ENCODE measurements at places on chromosomes 2 and 18.

DNA sequence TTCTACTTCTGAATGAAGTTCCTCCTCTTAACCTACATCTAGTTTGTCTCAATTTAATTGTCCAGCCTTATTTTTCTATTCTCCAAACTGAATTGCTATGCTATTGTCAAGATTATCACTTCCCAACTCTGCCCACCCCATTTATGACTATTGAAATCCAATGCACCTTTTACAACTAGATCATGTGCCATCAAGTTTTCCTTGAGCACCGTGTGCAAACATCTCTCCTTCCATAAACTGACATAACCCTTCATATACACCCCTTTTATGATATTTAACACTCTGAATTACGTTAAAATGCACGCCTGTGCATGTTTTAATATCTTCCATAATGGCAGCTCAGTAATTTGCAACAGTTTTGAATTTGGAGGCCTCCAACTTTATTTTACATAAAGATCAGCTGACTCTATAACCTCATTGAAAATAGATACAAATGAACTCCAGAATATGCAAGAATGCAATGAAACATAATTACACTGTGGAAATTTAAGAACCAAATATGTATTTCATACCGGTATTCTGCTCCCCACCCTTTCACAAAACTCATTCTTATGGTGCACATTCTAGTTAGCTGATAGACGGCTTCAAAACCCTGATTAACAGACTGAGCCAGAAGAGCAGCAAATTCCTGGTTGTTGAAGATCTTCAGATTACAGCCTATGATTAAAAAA, 85.5 kb downstream of the SMAD2 start:
- no peak for DNase-seq

GRCh38 chr2:222013889-222014288, 284.9 kb downstream of the PAX3 start:
- no peak for DNase-seq

GRCh38 chr2:8918412-8918811, 81.0 kb upstream of the KIDINS220 start:
- DNase-seq = no peak

- no peak for DNase-seq
Observed at GRCh38 chr2:88060907-88061275, 5.3 kb upstream of the KRCC1 start.

DNA sequence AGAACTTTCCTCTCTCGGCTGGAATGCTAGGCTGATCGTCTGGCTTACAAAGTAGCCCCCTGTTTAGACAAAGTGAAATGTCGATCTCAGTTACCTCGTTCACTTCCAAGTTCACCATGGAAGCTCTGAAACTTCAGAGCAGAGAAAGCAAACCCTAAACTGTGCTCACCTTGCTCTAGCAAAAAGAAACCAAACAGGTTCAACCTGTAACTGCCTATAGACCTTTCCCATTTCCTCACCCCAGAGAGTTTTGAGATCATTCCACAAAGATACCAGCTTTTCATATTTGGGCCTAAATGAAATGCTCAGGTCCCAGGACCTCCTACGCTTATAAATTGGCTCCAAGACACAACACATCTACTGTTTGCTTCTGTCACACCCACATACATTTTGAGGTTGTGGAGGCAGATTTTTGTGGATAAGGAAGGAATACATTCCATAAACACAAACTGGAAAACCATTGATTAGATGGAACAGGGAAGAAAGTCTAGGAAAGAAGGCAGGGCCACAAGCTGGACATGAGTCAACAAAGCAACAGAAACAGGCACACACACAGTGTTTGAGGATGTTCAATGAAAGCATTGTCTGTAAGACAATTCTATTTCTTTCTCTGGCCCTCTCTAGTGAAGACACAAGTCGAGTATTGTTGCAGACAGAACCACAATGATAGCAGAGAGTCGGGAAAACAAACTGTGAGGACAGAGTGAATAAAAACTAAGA, 52.8 kb upstream of the TGIF1 start:
- DNase-seq = no peak

GRCh38 chr2:159497256-159497655, 119.1 kb downstream of the BAZ2B start:
- peak; percentile 35 for DNase-seq

DNA sequence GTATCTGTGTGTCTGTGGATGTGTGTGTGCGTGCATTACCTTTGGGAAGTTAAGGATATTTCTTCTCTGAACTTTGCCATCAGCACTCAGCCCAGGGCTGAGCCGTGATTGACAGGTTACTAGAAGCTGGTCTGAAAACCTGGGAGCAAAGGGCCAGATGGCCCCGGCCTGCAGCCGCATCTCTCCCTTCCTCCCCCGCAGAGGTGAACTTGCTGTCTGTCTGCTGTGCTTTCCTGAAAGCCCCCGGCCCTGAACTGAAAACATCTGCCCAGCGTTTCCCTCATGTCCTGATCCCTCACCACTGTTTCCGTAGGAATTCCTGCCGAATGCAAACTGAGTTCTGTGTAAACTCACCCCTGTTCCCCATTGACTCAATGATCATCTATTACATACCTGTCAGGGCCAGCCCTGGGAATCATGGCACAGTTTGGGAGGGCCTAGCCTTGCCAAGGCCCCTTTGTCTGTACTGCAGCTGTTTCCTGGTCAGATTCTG, 45.8 kb downstream of the MYCN start:
- DNase-seq = no peak

GRCh38 chr2:147001061-147001460, 843.8 kb upstream of the ACVR2A start:
- no peak for DNase-seq

DNA sequence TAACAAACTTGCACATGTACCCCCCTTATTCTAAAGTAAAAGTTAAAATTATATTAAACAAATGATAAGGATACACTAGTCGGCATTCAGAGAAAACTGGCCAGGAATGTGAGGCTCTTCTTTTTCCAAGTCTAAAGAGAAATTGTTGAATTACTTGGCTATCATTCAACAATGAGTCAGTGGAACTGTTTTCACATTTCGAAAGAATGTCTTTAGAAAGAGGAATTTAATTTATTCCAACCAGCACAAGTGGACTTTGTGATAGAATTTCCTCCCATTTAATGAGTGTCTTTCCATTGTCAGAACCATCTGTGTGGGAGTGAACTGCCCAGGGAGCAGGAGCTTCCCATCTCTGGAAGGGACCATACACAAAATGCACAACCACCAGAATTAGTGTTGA, 792.2 kb downstream of the EPHA4 start:
- DNase-seq = no peak

- DNase-seq = no peak
Observed at GRCh38 chr2:38552259-38552658, 50.5 kb downstream of the HNRNPLL start.

GRCh38 chr2:151085181-151085611, 176.5 kb downstream of the RBM43 start:
- DNase-seq = no peak

DNA sequence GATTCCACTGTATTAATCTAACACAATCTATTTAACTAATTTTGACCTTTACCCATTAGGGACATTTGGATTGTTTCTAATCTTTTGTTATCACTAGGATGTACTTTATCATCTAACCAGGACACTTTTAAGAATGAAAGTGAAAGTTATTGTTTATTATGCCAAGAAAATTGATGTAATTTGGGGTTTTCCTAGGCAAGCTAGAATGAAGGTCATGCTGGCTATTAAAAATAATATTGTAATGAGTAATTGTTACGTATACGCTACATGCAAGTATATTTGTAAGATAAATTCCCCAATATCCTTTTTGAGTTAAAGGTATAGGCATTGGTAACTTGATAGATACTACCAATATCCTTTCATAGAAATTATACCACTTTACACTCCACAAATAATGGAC, 74.6 kb downstream of the COL5A2 start:
- DNase-seq = no peak

DNA sequence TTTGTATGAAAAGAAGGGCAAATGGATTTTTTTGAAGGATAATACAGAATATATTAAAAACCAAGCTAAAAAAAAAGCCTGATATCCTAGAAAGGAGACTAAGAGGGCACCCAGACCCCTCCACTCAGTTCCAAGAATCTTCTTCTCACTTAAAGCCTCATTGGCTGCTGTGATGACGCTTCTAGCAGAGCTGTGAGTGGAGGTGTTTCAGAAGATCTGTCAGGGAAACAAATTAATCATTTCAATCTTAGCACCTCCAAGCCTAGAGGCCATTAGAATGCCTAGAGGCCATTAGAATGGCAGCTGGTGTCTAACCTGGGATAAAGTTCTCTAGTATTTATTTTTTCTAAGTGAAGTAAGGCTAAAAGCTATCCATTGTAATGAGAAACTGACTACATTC, 164.2 kb upstream of the TMEM200C start:
- DNase-seq = no peak

GRCh38 chr2:101710471-101711318, 13.2 kb downstream of the MAP4K4 start:
- no peak for DNase-seq

- DNase-seq = no peak
Observed at GRCh38 chr2:10135296-10136089, 13.0 kb downstream of the RRM2 start.

DNA sequence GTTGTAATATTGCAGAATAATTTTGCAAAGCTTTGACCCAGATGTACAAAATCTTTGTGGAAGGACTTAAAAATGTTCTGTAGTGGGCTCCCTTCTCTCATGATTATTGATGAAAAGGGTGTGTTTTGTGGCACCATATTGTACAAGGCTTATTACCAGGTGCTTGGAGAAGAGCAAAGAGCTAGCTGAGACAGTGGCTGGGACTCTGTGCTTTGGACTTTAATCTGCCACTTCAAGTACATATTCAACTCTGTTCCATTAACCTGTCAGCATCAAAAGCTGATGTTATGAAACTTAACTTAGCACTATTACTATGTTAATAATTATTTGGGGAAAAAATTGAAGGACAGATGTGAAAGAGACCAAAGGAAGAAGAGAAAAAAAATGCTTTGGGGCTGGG, 31.0 kb downstream of the CCDC195 start:
- DNase-seq = no peak

GRCh38 chr2:128599700-128600099, 281.0 kb upstream of the HS6ST1 start:
- no peak for DNase-seq

DNA sequence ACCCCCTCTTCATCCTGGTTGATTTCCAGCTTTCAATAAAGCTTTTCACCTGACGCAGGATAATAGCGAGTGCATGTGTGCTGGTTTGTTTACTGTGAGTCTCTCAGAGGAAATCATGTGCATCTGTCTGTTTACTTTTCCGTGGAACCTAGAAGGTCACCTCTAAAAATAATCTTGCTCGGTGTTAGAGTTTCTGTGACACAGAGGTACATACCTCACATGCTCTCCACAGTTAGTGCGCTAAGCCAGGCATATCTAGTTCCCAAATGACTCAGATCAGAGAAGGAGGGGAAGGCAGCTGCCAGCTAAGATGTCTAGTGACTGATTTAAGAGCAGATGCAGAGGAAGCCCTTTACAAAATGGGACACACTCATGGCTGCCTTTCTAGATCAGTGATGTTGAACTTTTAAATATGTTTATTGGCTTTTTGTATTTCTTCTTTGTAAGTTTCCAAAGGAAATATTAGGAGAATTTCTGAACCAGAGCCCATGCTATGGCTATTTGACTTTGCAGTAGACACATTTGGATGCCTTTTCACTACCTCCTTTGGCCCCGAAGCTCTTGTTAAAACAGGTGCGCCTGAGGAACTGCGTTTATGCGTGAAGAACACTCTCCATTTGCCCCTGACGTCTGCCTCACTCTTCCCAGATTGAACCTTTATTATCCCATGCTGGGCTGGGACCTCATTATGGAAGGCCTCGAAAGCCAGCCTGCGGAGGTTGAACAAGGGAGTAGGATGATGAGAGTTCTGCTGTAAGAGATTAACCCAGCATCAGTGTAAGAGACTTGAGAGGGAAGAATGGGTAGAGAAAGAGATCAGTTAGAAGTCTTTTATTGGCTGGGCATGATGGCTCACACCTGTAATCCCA, 145.6 kb downstream of the FAM161A start:
- DNase-seq = peak; percentile 16

GRCh38 chr18:49177812-49178211, 227.0 kb upstream of the SMAD7 start:
- no peak for DNase-seq

GRCh38 chr18:32460171-32460731, 10.4 kb downstream of the GAREM1 start:
- no peak for DNase-seq

Measured in Calu3 (cell line).